Tibial nerve (tissue), 4 donors: ENCODE measurements at places on chromosomes 16 and 17. TPM values are rescaled to one million over a fixed set of nuclear protein-coding genes. Genes with fewer than 3 reads are reported as not detected.

- H3K4me3 ChIP-seq: no peak overlapping the region
- H3K4me1 ChIP-seq: no peaks in the 10 kb centered on the region
- DNase-seq: no peak
- H3K27me3 ChIP-seq: no peaks in the 10 kb centered on the region
- H3K27ac ChIP-seq: no peak overlapping the region
- H3K36me3 ChIP-seq: no peaks in the 10 kb centered on the region
Measured at GRCh38 chr16:1907226-1907860, 10.9 kb downstream of the HS3ST6 start.

DNA sequence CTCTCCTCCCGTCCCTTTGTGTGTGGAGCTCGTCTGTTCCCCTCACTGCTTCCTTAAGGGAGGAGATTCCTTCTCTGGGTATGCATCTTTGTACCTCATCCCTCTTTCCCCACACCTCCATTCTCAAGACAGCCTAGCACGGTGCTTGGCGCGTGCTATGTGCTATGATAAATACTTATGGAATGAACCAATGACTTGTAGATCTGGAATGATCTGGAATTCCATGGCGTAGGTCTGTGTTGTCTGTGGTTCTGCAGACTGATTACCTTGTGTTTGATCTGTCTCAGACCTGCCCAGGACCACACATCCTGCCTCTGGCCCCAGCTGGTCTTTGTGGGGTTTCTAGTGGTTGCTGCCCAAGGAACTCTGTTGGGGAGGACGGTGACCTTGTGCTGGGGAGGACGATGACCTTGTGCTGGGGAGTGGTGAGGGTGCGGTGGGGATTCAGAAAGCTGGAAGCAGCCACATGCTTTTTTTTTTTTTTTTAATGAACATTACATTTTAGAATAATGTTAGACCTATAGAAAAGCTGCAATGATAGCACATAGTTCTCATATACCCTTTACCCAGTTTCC, 33.5 kb upstream of the ETV4 start:
- H3K4me3 ChIP-seq: no peak overlapping the region
- H3K36me3 ChIP-seq: no peaks in the 10 kb centered on the region
- DNase-seq: no peak
- no peaks in the 10 kb centered on the region for H3K27me3 ChIP-seq

- no peaks in the 10 kb centered on the region for H3K36me3 ChIP-seq
- no peak for DNase-seq
Measured at GRCh38 chr17:56514264-56514663, 79.2 kb upstream of the NOG start.

- H3K27me3 ChIP-seq: peaks cover 59% of the 10 kb centered on the region
- no peak overlapping the region for H3K27ac ChIP-seq
- H3K36me3 ChIP-seq: no peaks in the 10 kb centered on the region
- H3K4me3 ChIP-seq: no peak overlapping the region
- DNase-seq: no peak
- H3K4me1 ChIP-seq: no peaks in the 10 kb centered on the region
Measured at GRCh38 chr17:28506763-28507487, 777 bp downstream of the FOXN1 start.

GRCh38 chr16:10206215-10206614, 24.0 kb upstream of the GRIN2A start:
- DNase-seq: no peak
- H3K4me3 ChIP-seq: no peak overlapping the region
- H3K36me3 ChIP-seq: no peaks in the 10 kb centered on the region
- no peak overlapping the region for H3K27ac ChIP-seq

DNA sequence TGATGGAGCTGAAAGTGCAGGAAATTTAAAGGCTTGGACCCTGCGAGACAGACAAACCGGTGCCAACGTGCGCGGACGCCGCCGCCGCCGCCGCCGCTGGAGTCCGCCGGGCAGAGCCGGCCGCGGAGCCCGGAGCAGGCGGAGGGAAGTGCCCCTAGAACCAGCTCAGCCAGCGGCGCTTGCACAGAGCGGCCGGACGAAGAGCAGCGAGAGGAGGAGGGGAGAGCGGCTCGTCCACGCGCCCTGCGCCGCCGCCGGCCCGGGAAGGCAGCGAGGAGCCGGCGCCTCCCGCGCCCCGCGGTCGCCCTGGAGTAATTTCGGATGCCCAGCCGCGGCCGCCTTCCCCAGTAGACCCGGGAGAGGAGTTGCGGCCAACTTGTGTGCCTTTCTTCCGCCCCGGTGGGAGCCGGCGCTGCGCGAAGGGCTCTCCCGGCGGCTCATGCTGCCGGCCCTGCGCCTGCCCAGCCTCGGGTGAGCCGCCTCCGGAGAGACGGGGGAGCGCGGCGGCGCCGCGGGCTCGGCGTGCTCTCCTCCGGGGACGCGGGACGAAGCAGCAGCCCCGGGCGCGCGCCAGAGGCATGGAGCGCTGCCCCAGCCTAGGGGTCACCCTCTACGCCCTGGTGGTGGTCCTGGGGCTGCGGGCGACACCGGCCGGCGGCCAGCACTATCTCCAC, at the start of gene NOG:
Gene NOG (plus strand): TSS at position 54 of the 674 bp plus-strand sequence. CDS start 525 bp downstream, at position 579.
- no peaks in the 10 kb centered on the region for H3K27me3 ChIP-seq
- H3K4me1 ChIP-seq: peaks cover 57% of the 10 kb centered on the region
- peak; percentile 29 for DNase-seq
- peak within 1 kb of the TSS; percentile 58 for H3K4me3 ChIP-seq

GRCh38 chr16:17866996-17867395, 396.2 kb upstream of the XYLT1 start:
- no peak overlapping the region for H3K27ac ChIP-seq
- H3K36me3 ChIP-seq: no peaks in the 10 kb centered on the region
- H3K4me3 ChIP-seq: no peak overlapping the region
- no peak for DNase-seq

DNA sequence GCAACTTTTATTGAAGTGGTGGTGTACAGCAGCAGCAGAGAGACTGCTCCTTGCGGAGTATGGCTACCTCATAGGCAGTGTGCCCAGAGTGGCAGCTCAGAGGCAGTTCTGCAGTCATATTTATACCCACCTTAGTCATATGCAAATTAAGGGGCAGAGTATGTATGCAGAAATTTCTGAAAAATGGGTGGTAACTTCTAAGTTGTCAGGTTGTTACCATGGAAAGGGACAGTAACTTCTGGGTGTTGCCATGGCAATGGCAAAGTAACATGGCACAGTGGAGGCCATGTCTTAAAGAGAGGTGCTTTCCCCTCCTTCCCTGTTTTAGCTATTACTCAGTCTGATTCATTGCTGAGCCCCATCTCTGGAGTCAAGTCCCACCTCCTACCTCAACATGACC, 53.4 kb downstream of the MEOX1 start:
- H3K4me3 ChIP-seq: no peak overlapping the region
- no peaks in the 10 kb centered on the region for H3K36me3 ChIP-seq
- no peaks in the 10 kb centered on the region for H3K27me3 ChIP-seq
- H3K4me1 ChIP-seq: no peaks in the 10 kb centered on the region
- no peak for DNase-seq

GRCh38 chr16:83513008-83513755, 294.6 kb upstream of the HSBP1 start:
- no peak overlapping the region for H3K27ac ChIP-seq
- H3K27me3 ChIP-seq: no peaks in the 10 kb centered on the region
- DNase-seq: no peak
- no peak overlapping the region for H3K4me3 ChIP-seq

- no peaks in the 10 kb centered on the region for H3K27me3 ChIP-seq
- no peaks in the 10 kb centered on the region for H3K36me3 ChIP-seq
- H3K4me3 ChIP-seq: no peak overlapping the region
- peaks cover 5% of the 10 kb centered on the region for H3K4me1 ChIP-seq
Measured at GRCh38 chr16:85582229-85582991, 30.7 kb upstream of the GSE1 start.

MRTFB gene
- 53.8 TPM for total RNA-seq

DNA sequence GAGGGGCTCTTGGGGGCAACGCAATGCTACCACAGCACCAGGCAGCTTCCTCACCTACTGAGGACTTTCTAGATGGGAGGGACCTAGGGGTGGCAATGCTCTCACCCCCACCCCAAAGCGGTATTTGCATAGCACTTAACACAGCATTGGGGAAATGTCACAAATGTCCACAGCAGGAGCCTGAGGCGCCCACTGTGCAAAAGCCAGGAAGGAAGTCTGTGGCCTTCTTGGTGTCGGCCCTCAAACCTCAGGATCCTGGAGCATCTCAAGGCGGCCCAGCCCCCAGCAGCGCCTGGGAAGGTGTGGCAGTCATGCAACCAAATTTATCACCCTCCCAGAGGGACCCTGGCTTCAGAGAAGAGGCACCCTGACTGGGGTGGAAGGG, 45.3 kb downstream of the WNT3 start:
- peaks cover 69% of the 10 kb centered on the region for H3K27me3 ChIP-seq
- DNase-seq: no peak
- no peaks in the 10 kb centered on the region for H3K36me3 ChIP-seq
- no peak overlapping the region for H3K27ac ChIP-seq

TBX21 gene
- 1.9 TPM for total RNA-seq

DNA sequence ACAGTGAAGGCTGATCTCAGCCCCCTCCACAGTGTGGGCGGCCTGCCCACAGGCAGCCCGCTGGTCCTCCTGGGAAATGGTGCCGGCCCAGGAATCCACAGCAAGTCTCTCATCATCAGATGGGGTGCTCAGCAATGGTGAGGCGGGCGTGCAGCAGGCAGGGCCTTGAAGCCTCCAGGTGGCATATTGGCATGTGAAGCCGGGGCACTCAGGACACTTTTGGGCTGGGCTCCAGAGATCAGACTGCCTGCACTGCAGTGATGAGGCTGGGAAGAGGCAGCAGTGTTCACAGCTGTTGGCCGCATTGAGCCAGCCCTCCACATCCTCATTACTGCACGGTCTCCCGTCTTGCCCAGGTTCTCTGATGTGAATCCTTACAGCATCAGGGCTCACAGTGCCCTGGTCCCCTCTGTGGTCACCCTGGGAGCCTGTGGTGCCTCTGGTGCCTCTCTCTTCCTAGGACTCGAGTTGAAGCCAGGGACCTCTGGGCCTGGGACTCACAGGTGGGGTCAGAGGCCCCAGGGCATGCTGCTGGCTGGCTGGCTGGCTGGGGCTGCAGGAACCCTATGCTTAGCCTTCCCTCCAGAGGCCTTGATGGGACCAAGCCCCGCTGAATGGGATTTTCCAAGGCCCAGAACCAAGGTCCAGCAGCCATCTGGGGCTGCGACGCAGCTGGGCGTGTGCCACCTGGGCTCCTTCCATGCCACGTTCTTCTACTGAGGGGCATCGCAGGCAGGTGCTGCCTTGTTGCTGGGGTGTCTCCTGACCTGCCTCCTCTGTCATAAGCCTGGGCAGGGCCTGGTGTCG, 48.6 kb downstream of the TNFRSF13B start:
- no peak overlapping the region for H3K27ac ChIP-seq
- no peak overlapping the region for H3K4me3 ChIP-seq
- H3K36me3 ChIP-seq: no peaks in the 10 kb centered on the region
- DNase-seq: no peak

DNA sequence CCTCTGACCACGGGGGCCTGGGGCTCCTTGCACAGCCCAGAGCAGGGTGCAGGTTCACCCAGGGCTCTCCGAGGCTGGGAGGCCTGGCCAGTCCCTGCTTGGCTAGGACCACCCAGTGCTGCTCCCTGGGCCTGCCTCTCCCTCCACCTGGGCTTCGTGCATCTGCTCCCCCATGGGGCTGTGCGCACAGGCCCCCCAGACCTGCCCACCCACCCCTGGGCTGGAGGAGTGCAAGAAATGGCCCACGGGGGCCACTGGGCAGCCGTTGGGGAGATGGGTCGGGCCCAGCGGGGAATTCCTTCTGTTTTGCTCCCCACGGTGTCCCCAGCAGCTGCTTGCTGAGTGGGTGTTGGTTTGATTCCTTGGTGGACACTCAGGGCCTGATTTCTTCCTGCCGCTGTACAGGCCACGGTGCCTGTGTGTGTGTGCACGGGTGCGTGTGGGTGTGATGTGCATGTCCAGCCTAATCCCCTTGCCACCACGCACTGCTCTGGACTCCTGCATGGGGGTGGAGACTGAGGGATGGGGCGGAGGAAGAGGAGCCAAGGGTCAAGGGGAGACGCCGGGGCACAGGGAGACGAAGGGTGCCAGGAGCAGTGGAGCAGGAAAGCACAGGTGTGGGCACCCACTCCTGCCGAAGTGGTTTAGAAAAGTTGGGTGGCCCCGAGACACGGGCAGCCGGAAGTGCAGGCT, 8.5 kb downstream of the PRSS27 start:
- no peak overlapping the region for H3K27ac ChIP-seq
- no peak for DNase-seq
- no peaks in the 10 kb centered on the region for H3K4me1 ChIP-seq
- H3K27me3 ChIP-seq: peaks cover 4% of the 10 kb centered on the region

MYH2 gene
- not detected for total RNA-seq

GRCh38 chr17:3827124-3827773, 18.8 kb downstream of the NCBP3 start:
- no peak for DNase-seq
- no peak overlapping the region for H3K4me3 ChIP-seq
- H3K36me3 ChIP-seq: peaks cover 2% of the 10 kb centered on the region
- H3K27me3 ChIP-seq: no peaks in the 10 kb centered on the region
- no peaks in the 10 kb centered on the region for H3K4me1 ChIP-seq

GRCh38 chr16:74760007-74760767, 14.4 kb downstream of the FA2H start:
- DNase-seq: no peak
- H3K27me3 ChIP-seq: no peaks in the 10 kb centered on the region
- H3K4me1 ChIP-seq: peaks cover 5% of the 10 kb centered on the region

C16orf89 gene
- 12.2 TPM for total RNA-seq

- H3K27me3 ChIP-seq: no peaks in the 10 kb centered on the region
- DNase-seq: no peak
- no peaks in the 10 kb centered on the region for H3K4me1 ChIP-seq
- H3K36me3 ChIP-seq: no peaks in the 10 kb centered on the region
- no peak overlapping the region for H3K4me3 ChIP-seq
Measured at GRCh38 chr17:13631529-13631928, 29.8 kb upstream of the HS3ST3A1 start.

GRCh38 chr17:61476476-61477203, 24.4 kb downstream of the TBX4 start:
- no peak for DNase-seq
- no peak overlapping the region for H3K27ac ChIP-seq
- H3K4me1 ChIP-seq: no peaks in the 10 kb centered on the region
- H3K4me3 ChIP-seq: no peak overlapping the region
- H3K27me3 ChIP-seq: no peaks in the 10 kb centered on the region

GRCh38 chr16:73145166-73145880, 97.4 kb upstream of the ZFHX3 start:
- H3K4me3 ChIP-seq: no peak overlapping the region
- no peaks in the 10 kb centered on the region for H3K36me3 ChIP-seq
- H3K4me1 ChIP-seq: no peaks in the 10 kb centered on the region
- no peaks in the 10 kb centered on the region for H3K27me3 ChIP-seq
- H3K27ac ChIP-seq: no peak overlapping the region

GP1BA gene
- not detected for total RNA-seq

DNA sequence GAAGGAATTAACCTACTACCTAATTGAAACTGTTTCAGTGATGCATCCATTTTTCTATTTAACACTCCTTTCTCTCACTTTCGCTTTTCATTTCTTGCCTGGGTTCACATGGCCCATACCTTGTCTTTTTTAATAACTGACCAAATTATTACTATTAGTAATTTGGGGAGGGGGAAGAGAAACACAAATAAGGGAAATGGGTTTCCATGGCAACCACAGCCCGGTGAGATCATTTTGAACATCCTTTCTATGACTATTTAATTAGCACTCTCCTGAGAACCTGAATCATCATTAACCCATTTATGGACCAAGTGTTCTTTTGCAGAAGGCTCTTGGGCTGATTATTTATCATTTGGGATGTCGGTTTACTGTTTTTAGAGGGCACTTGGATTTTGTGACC, 628.2 kb upstream of the SALL1 start:
- H3K27ac ChIP-seq: no peak overlapping the region
- H3K4me1 ChIP-seq: no peaks in the 10 kb centered on the region
- H3K27me3 ChIP-seq: no peaks in the 10 kb centered on the region

GRCh38 chr16:79265196-79265595, 335.3 kb downstream of the MAF start:
- no peak overlapping the region for H3K27ac ChIP-seq
- no peaks in the 10 kb centered on the region for H3K4me1 ChIP-seq
- H3K4me3 ChIP-seq: no peak overlapping the region
- H3K36me3 ChIP-seq: no peaks in the 10 kb centered on the region
- no peak for DNase-seq
- no peaks in the 10 kb centered on the region for H3K27me3 ChIP-seq
